ENCODE measurements at places on chromosomes 3 and 15.

DNA sequence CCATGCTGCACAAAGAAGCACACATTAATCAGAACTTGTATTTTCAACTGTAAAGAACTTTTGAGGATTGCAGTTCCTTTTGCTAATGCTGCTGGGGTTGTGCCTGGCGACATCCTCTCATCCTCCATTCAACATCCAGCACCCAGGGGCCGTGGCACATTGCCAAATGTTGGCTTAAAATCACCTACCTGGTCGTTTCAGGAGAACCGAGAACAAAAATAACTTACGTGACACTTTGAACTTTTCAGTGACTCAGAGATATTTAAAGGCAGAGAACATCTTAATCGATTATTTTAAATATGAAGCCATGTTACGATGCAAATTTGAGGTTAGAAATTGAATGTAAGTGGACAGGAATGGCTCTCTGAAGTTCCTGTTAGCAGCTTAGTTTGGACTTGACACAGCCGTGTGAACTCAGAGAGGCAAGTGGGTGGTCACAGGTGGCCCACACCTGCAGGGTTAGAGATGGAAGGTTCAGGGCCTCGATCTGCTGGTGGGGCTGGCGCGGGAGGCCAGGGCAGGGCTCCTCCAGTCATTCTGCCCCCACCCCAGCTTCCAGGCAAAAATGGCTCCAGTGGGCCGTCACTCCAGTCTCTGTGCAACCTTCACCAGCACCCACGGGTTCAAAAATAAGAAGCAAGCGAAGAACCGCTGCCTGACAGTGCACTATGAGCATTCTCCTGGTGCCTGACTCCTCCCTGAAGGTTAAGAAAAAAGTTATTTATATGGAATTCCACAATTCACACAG, 12.2 kb downstream of the LRRK1 start:
- no peak for DNase-seq

- peak; percentile 30 for DNase-seq
Measured at GRCh38 chr15:101068961-101069653, 149.9 kb downstream of the LRRK1 start.

DNA sequence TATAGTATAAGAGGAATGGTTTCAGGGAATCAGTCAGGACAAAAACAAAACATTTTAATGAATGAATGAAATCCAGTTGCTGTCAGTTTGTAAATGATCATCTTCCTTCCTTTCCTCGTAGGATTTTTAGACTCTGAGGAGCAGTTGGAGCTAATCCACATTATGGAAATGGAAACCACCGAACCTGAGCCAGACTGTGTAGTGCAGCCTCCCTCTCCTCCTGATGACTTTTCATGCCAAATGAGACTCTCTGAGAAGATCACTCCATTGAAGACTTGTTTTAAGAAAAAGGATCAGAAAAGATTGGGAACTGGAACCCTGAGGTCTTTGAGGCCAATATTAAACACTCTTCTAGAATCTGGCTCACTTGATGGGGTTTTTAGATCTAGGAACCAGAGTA, 3.1 kb downstream of the TIPARP start:
- no peak for DNase-seq

- DNase-seq, result no peak
Measured at GRCh38 chr3:13197281-13197680, 124.1 kb upstream of the IQSEC1 start.

DNA sequence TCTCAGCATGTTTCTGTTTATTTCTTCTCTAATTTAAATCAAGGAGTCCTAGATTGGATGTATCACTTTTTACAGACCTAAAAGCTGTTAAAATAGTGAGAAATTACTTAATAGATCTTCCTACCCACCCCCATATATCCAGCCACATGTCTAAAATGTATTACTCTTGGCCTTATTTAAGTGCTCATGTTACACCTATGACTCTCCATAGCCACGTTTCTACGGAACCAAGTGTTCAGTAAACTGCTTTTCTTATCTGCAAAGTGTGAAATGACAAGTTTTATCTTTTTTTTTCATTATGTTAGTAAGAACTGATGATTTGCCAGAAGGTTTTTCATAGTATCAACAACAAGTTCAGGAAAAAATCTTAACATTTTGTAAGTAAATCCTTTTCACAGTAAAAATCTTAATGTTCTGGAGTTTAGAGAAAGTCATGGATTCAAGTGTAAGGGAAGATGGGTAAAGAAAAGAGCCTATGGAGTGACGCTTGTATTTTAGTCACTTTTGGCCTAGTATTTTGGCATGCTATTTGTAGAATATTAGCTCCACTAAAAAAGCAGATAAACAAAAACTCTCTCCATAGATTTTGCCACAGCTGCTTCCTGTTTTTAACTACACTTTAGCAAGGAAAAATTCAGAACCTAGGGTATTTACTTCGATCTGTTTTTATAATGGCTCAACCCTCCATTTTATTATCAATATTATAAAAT, 41.2 kb upstream of the IGSF10 start:
- DNase-seq, result no peak

- no peak for DNase-seq
Measured at GRCh38 chr3:29478611-29479010, 197.7 kb downstream of the RBMS3 start.

DNA sequence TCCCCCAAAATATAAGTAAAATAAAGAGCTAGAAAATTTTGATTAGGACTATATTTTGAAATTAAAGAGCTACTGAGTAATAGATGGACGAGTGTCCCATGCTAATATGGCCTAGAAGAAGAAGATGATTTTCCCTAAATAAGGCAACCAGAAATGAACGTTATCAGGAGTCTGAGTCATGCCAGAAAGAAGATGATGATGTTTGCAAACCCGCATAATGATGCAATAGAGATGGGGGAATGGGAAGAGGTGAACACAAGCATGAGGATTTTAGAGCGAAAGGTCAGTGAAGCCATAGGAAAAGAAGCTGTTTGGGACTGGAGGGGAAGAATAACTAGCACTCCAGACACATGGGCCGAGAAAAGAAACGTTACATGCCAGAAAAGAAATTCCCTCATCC, 71.7 kb downstream of the FGF12 start:
- no peak for DNase-seq

- no peak for DNase-seq
Measured at GRCh38 chr15:65044724-65045481, at the start of gene SLC51B. TSS of gene SLC51B (plus strand) at chr15:65045387. CDS start at chr15:65050005, 4,618 bp downstream.

DNA sequence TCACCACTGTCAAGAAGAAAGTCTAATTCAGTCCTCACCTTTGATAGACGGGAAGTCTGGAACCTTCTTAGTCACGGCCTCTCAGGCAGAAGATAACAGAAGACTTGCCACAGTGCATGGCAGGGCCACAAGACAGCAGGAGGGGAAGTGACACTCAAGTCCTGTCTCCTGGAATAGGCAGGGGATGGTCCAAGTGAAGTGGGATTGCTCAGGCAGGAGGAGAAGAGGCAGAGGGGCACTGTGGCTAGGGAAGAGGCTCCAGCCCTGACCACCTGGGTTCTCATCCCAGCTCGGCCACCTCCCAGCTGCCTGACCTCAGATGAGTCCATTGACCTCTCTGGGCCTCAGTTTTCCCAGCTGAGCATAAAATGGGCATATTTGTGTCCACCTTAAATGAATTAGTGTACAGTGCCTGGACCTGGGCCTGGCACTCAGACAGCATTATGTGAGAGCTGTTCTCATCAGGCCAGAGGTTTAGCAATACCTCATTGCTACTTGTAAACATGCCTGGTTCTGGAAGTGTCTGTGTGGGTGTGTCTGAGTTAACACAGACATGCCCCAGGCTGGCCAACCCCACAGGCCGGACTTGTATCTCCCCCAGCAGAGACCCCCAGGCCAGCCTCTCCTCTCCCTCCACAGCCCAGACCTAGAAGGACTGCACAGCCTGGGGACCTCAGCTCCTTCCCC, 11.5 kb upstream of the PCSK6 start:
- DNase-seq, result no peak

DNA sequence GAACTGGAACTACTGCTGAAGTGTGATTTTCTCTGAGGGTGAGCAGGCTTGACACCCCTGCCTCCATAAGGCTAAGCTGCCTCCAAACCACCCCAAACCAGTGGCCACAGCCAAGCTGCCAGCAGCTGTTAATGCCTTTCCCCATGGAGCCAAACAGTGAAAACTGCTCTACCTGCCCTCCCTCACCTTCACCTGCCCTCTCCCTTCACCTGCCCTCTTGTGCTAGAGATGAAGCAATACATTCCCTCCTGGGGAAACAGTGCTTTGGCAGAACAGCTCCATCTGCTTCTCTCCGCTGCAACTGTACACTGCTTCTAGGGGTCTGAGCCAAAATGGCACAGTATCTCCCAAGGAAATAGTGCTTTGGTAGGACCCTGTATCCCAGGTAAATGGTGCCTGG, 374.1 kb downstream of the FHIT start:
- DNase-seq, result no peak

GRCh38 chr3:25695731-25696420, 31.2 kb upstream of the TOP2B start:
- no peak for DNase-seq
